Fibroblast of skin of back (primary cell): ENCODE measurements at places on chromosomes 1 and 21.

GRCh38 chr1:156933136-156933535 is 12.7 kb downstream of the LRRC71 start:
- no peak for DNase-seq

- DNase-seq, result peak; percentile 55
Observed at GRCh38 chr1:113146242-113147072, 73.5 kb downstream of the LRIG2 start.

DNA sequence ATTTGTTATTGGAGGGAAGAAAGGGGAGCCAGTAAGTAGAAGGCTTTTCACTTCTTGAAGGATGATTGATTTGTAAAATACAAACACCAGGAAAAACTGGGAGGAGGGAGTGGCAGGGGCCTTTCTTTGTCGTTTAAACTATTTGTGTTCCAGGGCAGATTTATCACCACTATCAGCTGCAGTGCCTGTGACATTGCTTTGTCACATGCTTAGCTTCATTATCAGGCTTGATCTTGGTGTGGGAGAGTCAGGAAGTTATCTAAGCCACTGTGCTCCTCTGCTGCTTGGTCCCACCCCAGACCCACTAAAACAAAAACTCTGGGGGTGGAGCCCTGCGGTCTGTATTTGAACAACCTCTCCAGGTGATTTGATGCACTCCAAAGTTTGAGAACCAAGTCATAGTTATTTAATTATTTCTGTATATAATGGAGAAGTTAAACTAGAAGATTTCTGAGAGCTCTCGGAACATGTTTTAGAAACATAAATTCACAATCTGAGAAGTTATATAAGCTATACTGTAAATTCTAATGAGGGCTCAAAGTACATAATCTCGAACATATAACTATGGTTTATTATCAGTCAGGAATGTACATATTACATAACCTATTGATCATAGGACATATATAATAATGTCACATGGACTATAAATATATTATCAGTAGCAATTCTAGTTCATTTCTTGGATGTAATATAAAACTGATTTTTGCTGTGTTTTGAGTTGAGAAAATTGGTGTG is 87.9 kb downstream of the CDC14A start:
- no peak for DNase-seq

DNA sequence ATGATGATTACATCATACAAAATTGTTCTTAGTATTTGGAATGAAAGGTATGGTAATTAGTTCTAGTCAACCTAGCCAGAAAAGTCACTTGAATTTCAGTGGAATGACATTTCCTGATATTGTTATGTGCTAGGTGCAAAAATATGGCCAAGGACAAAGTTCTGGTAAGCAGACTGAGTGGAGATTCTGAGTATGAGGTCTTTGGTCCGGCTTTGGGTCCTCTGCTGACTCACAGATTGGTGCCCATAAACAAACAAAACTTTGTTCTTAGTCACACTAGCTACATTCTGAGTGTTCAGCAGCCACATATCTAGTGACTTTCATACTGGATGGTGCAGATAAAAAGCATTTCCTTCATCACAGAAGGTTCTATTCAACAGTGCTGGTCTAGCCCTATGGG is 206.1 kb downstream of the ZNF648 start:
- no peak for DNase-seq

GRCh38 chr1:99645699-99646531 is at the start of gene PALMD:
TSS of gene PALMD (plus strand) at chr1:99646113. CDS start at chr1:99646318, 205 bp downstream.
- DNase-seq, result peak; percentile 32

GRCh38 chr1:203769505-203770343 is 4.7 kb downstream of the LAX1 start:
- peak; percentile 81 for DNase-seq

DNA sequence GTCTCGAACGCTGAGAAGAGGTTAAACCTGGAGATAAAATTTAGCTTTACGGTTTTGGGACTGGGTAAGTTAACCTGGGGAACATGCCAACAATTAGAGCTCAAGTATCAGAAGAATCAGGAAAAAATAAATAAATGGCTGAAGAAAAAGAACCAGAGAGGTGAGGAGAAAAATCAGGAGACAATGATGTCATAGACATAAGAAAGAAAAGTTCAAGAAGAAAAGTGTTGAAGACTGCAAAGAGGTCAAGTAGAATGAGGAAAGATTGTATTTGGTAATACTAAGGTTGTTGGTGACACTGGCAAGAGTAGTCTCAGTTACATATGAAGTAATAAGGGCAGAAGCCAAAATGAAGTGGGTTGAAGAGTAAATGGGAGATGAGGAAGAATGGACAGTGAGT is 26.0 kb downstream of the CDKN2C start:
- no peak for DNase-seq

DNA sequence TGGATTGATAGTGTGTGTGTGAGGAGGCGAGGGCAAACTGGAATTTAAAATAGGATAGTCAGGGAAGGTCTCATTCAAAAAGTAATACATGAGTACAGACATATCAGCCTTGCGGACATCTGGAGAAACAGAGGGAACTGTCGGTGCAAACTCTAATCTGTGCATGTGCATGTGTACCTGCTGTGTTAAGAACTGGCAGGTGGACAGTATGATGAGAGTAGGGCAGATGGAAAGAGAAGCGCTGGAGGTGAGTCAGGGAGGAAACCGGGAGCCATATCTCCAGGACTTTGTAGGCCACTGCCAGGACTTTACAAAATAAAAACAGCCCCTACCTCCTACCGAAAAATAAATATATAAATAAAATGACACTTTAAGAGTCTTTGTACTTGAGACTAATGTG is 31.3 kb upstream of the MYBPHL start:
- DNase-seq, result no peak

DNA sequence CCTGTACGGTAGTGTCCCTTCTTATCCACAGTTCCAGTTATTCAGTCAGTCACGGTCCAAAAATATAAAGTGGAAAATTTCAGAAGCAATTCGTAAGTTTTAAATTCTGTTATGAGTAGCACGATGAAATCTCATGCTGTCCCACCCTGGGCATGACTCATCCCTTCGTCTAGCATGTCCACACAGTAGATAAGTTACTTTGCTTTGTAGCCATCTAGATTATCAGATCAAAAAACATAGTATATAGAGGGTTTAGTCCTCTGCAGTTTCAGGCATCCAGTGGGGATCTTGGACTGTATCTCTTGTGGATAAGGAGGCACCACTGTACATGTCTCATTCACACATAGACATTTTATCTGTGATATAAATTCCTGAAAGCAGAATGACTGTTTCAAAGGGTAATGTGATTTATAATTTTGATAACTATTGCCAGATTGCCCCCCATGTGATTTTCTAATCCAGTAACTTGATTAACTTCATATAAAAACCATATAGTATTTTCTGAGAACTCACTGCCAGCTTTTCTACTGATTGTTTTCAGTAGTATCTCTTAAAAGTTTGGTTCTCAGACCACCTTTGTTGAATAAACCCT is 143.3 kb downstream of the DYRK1A start:
- peak; percentile 69 for DNase-seq

DNA sequence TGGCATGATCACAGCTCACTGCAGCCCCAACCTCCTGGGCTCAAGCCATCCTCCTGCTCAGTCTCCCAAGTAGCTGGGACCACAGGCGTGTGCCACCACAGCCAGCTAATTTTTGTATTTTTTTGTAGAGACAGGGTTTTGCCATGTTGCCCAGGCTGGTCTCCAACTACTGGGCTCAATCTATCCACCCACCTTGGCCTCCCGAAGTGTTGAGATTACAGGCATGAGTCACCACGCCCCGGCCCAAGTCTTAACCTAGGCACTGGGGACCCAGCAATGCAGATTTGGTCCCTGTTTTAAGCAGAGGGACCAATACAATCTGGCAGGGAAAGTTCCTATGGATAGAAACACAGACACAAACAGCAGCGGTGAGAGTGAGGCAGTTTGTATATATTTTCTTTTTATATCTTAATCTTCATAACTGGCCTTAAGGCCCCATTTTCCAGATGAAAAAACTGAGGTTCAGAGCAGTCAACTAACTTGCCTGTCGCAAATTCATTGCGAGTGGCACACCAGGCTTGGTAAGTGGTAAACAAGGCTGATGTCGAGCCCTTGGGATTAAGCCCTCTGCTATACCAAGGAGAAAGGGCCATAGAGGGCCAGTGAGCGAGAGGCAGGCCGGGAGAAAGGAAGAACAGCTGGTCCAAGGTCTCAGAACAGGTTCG is 77.8 kb upstream of the TINAGL1 start:
- no peak for DNase-seq

DNA sequence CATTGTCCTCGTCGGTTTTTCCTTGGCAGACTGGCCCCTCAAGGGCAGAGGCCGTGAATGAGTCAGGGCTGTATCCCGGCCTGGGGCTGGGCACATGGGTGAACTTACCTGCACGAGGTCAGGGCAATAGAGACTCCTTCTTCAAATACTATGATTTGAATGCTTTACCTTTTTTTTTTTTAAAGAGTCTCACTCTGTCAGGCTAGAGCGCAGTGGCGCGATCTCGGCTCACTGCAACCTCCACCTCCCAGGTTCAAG is 5.0 kb downstream of the LAPTM5 start:
- DNase-seq, result no peak

- peak; percentile 87 for DNase-seq
Observed at GRCh38 chr21:32520875-32521735, 64.2 kb downstream of the TCP10L start.

GRCh38 chr1:35929730-35930592 is 944 bp upstream of the AGO3 start:
- peak; percentile 58 for DNase-seq

- peak; percentile 75 for DNase-seq
Observed at GRCh38 chr1:168483539-168483938, 60.3 kb downstream of the XCL2 start.

DNA sequence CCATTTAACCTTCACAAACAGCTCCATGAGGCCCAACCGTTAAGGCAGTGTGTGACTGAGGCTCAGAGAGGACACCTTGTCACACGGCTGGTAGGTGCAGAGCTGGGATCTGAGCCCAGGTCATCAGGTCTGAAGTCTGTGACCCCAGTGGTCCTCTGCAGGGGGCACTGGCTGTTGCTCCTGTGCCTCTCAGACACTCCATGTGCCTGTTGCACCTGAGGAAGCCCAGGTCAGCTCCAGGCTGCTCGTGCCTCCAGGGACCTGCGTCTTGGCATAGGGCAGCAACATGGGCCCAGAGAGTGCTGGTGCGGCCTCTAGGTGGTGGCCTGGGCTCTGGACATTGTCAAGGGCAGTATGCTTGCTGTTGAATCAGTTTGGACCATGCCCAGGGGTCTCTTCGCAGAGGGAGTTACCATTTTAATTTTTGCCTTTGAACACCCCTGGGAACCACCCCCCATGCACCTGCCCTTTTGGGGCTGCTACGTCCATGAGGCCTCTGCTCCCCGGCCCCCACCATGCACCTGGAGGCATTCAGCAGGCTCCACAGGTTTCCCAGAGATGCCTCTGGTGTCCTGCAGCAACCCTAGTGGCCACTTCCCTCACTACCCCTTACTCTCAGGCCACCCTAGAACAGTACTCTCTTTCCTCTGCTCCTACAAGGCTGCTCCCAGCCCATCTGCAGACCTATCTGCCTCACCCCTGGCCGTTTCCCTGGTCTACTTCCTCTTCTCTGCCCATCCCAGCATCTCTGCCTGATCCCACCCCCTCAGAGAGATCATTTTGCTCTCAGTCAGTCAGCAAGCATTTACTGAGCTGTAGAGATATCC is 25.2 kb upstream of the EPS8L3 start:
- DNase-seq, result no peak

DNA sequence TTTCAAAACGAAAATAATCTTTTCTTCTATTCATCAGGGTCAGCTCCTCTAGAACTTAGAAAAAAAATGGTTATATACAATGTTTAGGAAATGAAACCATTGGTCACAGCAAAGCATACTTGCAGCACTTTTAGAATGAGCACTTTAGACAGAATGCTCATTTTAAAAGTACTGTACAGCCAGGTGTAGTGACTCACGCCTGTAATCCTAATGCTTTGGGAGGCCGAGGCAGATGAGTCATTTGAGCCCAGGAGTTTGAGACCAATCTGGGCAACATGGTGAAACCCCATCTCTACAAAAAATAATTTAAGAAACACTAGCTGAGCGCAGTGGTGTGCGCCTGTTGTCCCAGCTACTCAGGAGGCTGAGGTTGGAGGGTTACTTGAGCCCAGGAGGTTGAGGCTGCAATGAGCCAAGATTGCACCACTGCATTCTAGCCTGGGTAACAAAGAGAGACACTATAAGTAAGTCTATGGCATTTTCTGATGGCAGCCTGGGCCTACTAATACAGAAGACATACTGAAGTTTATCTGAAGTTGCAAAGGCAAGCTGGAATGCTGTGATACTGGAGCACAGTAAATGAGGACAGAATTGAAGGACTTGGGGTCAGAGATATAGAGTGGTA is 48.9 kb upstream of the ZNF326 start:
- peak; percentile 22 for DNase-seq

GRCh38 chr1:234713859-234714258 is 103.9 kb upstream of the IRF2BP2 start:
- DNase-seq, result no peak

GRCh38 chr21:27734146-27734545 is 767.3 kb upstream of the ADAMTS5 start:
- DNase-seq, result peak; percentile 84

- no peak for DNase-seq
Observed at GRCh38 chr1:94722181-94722580, 98.0 kb upstream of the SLC44A3 start.

- no peak for DNase-seq
Observed at GRCh38 chr1:82160036-82160435, 359.3 kb downstream of the ADGRL2 start.

DNA sequence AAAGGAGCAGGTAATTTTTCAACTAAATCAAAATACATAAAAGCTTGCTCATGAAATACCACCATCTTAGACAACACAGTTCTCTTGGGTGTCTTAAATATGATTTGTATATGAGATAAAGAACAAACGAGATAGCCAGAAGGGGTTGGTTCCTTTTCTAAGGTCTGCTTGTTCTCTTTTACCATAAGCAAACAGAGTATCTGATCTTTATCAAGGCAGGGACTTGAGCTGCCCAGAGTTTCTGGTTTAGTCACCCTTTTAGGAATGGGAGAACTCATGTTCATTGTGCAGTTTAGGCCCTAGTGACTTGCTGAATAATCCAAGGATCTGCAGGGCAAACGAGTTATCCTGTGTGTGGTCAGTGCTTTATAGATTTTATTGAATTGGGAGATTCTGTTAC is 3.0 kb upstream of the SUCO start:
- DNase-seq, result no peak

DNA sequence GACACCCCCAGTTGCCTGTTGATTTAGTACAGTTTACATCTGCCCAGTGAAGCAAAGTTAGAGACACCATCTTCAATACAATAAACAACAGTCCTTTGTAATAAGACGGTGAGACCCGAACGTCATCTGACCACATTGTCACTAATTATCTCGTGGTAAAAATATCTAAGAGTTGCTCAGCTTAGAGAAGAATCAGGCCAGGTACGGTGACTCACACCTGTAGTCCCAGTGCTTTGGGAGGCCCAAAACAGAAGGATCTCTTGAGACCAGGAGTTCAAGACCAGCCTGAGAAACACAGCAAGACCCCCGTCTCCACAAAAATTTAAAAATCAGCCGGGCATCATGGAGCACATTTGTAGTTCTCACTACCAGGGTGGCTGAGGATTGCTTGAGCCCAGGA is 53.5 kb downstream of the CD34 start:
- no peak for DNase-seq

- DNase-seq, result no peak
Observed at GRCh38 chr1:113854234-113854633, 17.3 kb downstream of the PTPN22 start.

GRCh38 chr1:200512191-200512590 is 102.4 kb upstream of the ZNF281 start:
- DNase-seq, result peak; percentile 85

- peak; percentile 75 for DNase-seq
Observed at GRCh38 chr1:41898191-41898713, 20.5 kb downstream of the HIVEP3 start.

- no peak for DNase-seq
Observed at GRCh38 chr1:31726715-31727114, 22.9 kb upstream of the COL16A1 start.
